Activated CD8-positive, alpha-beta memory T cell treated with anti-CD3 and anti-CD28 coated beads for 24 hours (primary cell): ENCODE measurements at places on chromosomes 4 and X.

DNA sequence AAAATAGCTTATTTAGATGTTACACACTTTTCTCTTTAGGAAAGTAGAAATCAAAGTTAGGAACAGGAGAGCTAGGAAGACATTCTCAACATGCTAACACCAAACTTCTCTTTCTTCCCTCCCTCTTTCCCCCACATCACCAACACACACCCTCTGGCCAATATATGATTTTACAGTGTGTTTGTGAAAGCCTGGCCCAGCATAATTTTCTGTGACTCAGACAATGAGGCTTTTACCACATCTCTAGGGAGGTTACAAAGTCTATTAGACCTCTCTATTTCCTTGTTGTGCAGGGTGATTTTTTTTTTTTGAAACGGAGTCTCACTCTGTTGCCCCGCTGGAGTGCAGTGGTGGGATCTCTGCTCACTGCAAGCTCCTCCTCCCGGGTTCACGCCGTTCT is 189.9 kb downstream of the AASDH start:
- no peak for DNase-seq

DNA sequence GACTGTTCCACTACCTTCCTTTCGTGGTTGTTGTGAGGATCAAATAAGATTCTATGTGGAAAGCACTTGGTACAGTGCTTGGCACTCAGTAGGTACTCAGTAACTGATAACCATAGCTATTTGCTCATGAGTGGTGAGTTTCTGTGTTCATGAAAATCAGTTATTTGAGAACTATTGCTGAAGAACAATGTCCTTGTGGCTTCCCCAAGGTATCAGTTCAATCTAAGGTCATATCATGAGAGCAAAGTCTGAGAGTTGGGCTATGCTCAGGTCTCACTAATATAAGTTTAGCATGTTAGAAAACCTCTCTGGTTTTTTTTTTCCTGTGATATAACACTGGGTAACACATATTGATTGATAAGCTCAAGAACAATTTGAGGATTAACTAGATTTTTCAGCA is 147.8 kb downstream of the GRIA3 start:
- no peak for DNase-seq

GRCh38 chrX:3592184-3592583 is 121.3 kb downstream of the PRKX start:
- DNase-seq: no peak

DNA sequence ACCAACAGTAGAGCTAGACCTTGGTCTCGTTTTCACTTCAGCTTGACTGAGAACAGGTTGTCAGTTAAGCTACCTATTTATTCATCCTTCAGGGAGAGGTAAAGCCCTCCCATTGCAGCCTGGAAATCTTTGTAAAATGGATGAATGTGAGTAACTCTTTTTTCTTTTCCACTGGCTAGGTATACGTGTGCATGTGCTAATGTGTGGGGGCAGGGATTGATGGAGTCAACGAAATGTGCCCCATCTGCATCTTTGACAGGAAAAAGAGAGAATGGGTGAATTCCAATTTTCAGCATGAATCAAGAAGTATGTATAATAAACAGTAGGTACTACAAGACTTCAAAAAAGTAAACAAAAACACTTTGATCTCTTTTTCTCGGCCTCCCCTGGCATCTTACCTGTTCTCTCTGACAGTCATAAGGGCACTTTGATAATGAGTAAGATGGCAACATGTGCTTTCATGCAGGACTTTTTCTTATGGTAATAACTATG is at the start of gene IL21:
Gene IL21 (minus strand): TSS at position 51 of the 492 bp plus-strand sequence. CDS start 55 bp downstream, outside the sequence.
- no peak for DNase-seq

- no peak for DNase-seq
These were observed 629.7 kb downstream of the PCDH7 start for GRCh38 chr4:31349907-31350306.

DNA sequence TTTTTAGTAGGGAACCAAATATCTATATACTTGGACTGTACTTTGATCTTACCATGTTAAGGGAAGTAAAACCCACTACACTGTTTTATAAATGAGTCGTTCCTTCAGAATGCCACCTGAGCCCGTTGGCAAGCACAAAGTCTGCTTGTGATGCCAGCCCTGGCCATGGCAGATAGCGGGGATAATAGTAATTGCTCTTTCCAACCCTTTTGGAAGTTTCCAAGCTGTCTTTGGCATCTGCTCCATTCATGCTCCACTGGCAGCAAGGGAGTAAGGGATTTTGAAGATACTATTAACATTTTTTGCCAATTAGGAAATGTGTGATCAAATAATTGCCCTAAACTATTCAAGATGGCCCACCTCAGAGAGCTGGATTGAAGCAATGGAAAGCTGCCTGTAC is 689.2 kb upstream of the SLIT2 start:
- DNase-seq: no peak

DNA sequence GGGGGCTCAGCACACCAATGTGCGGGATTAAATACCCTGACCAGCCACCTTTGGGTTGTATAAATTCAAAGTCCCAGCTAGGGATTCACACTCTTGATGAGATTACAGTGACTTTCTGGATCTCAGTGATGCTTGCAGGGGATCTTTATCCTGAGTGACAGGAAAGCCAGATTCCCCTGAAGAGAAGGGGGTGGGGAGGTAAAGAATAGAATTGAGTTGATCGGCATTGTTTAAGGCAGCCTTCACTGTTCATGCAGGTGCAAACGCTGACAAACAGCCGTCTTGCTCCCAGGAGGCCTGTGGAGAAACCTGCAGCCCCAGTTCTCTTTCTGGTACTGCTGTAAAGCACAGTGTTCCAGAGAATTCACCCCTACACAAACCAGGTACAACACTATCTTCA is 19.0 kb downstream of the CXXC4 start:
- no peak for DNase-seq

DNA sequence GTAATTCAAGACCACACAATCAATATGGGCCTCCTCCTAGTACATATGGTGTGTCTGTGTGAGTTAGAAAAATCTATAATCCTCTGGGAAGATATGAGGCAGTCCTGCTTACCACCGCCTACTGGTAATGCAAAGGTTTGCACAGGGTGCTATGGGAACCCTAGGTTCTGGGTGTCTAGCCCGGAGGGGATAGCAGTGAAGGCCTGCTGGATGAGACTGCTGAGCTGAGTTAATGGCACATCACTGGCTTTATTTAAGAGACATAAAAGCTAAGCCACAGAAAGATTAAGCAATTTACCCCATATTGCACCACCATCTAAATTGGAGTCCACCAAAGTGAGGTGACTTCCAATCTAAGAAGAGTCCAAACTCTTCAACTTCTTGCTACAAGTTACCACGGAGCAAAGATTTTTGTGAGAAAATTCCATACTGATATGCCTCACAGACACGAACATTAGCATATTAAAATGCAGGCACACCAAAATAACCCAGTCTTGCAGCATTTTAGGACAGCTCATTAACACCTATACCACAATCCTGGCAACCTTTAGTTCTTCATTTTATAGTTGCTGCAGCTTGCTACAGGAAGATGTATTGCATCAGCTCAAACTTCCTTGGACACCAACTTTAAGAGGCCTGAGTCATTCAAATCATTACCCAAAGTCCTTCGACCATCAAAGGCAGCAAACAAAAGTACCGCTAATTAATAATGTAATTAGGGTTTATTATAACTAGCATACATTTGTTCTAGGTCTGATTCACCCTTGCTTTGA is 13.7 kb downstream of the DGKK start:
- no peak for DNase-seq

DNA sequence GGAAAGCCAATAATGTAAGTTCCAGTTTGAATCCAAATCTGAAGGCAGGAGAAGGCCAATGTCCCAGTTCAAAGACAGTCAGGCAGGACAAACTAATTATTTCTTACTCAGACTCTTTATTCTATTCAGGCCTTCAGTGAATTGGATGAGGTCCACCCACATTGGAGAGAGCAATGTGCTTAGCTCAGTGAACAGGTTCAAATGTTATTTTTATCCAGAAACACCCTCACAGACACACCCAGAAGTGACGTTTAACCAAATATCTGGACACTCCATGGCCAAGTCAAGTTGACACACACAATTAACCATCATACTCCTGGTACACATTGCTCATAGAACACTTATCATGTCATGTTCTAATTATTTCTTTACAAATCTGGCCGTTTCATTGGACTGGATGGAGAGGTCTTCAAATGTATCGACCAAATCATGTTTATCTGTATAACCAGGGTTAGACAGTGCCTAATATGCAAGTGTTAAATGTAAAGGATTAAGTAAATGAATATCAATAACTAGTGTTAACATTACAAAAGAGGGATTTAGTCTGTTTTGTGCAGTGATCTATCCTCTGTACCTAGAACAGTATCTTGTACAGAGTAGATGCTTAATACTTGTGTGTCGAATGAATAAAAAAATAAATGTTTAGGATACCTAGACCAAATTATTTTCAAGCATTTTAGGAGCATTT is 27.1 kb upstream of the XK start:
- no peak for DNase-seq

GRCh38 chr4:185945252-185945651 is 123.7 kb upstream of the TLR3 start:
- no peak for DNase-seq

DNA sequence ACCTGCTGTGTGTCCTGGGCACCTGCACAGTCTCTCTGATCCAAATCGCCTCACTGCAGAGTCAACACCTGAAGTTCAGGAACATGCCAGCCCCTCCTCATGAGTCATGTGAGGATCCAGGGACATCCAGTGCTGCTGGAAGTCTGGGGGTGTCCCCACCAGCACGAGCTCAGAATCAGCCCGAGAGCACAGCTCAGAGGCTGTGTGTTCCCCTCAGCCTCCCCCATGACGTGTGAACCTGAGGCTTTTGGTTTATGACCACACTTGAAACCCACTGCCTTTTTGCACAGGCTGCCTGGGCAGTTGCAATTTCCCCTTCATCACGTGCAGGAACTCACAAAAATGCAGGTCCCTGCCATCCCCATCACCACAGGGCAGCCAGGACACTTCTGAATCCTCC is 47.1 kb downstream of the PPP2R2C start:
- no peak for DNase-seq

GRCh38 chr4:159871141-159871540 is 768.3 kb downstream of the RAPGEF2 start:
- DNase-seq: no peak

DNA sequence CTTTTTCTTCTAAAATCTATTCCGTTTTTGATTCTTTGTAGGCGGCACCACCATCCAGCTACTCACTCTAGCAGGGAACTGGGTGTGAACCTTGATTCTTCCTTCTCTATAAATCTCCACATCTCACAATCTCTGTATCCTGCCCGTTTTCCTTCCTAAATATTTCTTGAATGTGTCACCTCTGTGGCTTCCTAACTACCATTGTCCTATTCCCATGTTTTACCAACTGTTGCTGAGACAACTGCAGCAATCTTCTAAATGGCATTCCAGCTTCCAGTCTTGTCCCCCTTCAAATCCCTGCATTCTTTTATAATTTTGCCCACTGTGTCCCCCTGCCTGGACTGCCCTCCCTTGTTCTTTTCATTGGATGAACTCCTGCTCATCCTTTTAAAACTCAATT is 641.3 kb downstream of the RPA4 start:
- DNase-seq: no peak

DNA sequence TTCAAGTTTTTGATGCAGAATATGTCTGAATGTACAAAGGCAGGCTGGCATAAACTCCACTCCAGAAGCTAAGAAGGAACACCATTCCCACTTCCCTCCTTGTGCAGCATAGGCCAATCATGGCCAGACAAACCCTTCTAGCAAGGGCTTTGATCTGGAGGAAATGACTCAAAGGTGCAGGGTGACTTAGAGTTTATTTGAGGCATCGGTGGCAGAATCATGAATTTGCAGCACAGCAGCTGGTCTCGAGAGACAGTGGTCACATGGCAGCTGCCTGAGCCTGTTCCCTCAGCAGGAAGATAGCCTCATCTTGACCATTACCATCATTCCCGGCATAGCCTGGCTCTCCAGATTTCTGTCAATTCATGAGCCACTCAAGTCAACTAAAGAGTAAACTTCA is 154.5 kb downstream of the ATP10D start:
- DNase-seq: no peak

DNA sequence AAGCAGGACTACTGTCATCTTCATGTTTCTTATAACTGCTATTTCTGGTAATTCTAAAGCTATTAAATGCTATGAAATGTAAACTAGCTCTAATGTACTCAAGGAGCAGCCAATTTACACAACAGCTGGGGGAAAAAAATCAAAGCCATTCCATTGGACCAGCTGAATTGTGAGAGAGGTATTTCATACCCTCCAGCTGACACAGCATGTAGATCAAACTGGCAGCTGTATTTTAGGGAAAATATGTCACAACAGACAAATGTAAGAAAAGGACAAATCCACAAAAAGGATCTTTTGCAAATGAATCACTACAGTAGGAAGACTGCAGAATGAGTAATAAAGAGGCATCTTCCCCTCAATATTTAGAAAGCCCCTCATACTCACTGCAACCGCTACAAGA is 65.2 kb upstream of the FAM47B start:
- DNase-seq: no peak

- DNase-seq: no peak
These were observed 17.7 kb downstream of the SLC10A6 start for GRCh38 chr4:86831262-86832130.

DNA sequence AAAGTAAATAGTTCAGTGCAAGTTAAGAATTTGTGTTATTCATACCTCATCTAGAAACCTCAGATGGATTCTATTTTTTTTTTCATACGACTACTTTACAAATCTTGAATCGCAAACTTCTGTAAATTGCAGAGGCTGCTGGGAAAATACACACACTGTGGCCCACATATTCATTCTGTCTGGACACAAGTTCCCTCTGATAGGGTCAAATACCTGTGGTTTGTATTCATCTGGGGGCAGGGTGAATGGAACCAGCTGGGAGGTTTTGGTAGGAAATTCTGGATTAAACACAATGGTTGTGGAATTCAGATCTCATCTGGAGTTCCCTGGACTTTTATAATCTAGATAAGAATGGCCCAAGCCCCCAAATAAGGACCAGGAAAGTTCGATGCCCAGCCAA is 56.2 kb downstream of the SPATA18 start:
- DNase-seq: no peak

- no peak for DNase-seq
These were observed 66.9 kb upstream of the PPARGC1A start for GRCh38 chr4:23956601-23957364.

DNA sequence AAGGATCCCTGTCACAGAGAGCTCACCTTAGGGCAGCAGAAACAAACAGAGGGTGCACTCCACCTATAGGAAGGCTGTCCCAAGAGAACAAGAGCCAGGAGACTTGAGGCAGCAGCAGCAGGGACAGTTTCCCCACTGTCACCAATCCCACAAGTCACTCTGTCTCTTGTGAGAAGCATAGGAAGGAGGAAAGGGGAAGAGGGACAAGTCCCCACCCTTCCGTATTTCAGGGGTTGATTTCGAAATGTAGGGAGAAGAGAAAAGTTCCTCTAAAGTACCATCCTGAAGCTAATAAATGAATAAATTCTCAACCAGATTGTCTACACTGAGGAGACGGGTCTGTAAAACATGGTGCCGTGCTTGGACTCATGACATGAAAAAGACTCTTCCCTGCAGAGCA is 9.5 kb upstream of the TLR8 start:
- DNase-seq: no peak

DNA sequence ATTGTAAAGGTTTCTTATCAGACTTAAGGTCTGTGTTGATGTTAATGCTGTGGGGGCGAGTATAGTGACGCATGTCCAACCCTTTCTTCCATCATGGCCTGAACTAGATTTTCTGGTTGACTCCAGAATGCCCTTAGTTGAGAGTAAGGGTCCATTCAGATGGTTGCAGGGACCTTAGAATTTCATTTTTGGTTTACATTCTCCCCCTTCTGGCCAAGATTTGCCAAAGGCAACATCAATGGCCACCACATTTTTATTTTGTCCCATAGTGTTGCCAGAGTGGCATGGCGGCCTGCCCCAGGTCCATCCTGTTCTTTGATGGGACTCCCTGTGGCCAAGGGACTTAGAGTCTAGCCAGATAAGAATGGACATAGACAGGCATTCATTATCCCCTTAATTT is 368.5 kb downstream of the GPM6A start:
- no peak for DNase-seq
